ENCODE measurements at places on chromosomes 5 and 9.

- DNase-seq = no peak
Measured at GRCh38 chr5:138188626-138189025, 9.7 kb downstream of the KIF20A start.

GRCh38 chr5:177036443-177036842, 13.9 kb downstream of the ZNF346 start:
- DNase-seq = no peak

DNA sequence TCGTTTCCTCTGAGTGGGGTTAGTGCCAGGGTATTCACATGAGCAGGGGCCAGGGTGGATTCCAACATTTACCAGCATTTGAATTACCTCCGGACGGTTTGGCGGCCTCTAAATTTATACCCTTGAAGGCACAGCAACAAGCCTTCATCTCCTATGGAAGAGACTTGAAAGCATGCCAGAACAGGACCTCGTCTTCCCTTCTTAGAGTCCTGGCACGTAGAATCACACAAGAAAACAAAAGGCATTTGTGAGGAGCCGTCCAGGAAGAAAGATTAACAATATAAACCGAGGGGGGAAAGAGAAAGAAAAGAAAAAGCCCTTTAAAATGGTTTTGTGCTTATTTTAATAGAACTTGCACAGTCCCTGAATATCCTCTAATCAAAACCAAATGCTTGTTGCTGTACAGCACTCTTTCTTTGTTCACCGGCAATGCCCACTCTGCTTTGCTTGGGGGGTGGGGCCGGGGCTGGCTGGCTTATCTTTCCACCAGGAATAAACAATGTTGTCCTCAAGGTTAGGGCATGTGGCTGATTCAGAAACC, 575.8 kb upstream of the ZNF462 start:
- no peak for DNase-seq

GRCh38 chr5:5854087-5854486, 431.6 kb downstream of the ICE1 start:
- no peak for DNase-seq

DNA sequence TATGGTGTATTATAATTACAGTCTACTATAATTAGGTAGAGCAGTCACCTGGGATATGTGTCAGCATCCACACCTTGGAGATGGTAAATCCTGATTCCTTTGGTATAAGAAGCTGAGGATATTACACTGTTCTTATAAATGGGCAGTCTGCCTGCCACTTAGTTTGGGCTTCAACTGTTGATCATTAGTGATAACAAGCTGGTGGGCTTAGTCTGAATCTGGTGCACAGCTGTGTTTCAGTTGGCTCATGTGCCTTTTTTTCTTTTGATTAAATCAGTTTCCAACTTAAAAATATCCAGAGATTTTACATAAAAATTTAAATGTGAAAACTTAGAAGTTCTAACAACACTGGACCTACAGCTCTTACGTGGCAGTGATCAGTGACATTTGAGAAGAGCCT, 21.2 kb downstream of the LVRN start:
- no peak for DNase-seq

- no peak for DNase-seq
Measured at GRCh38 chr5:54540286-54540685, 22.7 kb downstream of the SNX18 start.

DNA sequence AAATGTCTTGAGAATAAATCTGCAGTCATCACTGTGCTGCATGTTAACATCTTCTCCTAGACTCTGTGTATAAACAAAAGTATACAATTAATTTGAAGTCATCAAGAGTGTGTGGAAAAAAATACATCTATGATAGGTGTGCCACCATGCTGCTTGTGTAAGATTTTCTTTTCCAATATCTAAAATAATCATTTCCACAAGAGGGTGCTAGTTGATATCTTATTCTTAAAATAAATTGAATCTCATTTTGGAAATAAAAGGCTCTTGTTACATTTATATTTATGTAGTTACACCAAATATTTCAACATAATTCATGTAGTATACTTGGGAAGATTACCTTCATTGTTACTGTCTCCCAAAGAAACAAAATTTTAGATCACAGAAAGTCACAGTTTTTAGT, 14.1 kb upstream of the MOCS2 start:
- peak; percentile 13 for DNase-seq

- DNase-seq = no peak
Measured at GRCh38 chr5:72245546-72245945, 74.5 kb downstream of the MRPS27 start.

- DNase-seq = no peak
Measured at GRCh38 chr5:141250576-141250975, 5.4 kb downstream of the PCDHB15 start.

DNA sequence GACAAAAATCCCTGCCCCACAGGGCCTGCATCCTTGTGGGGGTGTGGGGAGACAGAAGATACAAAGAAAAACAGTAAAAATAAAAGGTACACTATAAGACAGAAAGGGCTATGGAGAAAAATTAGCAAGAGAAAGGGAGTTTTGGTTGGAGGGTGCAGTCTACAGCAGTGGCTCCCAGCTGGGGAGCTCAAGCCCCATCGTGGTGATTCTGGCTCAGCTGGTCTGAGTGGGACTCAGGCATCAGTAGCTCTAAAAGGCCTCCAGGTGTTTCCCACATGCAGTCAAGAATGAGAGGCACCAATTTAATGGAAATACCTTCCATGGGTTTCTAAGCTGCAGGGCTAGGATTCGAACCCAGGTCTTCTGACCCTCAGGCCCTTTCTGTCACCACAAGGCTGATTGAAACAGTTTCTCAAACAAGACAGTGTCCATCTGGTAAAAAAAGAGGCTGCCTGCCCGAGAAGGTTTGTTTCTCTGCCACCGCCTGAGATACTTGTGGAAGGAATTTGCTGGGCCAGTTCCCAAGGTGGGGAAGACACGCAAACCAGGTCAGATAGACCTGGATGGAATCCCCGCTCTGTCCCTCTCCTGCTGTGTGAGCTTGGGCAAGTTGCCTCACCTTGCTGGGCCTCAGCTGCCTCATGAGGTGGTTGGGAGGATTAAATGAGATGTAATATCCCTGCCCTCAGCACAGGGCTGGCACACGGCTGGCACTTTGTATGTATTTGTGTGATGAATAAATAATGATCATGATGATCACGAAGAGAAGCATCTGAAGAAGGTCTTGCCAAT, 43.1 kb downstream of the COL27A1 start:
- no peak for DNase-seq

DNA sequence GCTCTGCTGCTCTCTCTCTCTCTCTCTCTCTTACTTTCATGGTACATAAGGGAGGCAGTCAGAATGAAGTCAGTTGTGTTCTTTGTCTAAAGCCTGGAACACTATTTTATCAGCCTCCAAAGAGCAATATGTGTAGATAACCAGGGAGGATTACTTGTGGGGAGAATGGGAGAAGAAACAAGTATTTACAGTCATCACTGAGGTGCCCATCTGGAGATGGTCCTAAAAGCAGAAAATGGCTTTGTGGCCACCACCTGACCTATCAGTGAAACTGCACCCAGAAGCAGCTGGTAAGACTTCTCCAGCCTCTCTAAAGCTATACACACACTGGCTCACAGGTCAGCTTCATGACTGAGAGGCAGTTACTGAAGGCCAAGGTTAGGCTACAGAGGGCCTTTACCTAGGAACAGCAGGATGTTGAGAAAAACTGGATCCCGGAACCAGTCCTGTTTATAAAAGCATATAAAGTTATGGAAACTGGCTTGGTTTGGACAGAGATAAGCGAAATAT, 75.1 kb downstream of the MRPS27 start:
- DNase-seq = peak; percentile 65

GRCh38 chr5:32207355-32207634, 33.2 kb upstream of the GOLPH3 start:
- DNase-seq = no peak

DNA sequence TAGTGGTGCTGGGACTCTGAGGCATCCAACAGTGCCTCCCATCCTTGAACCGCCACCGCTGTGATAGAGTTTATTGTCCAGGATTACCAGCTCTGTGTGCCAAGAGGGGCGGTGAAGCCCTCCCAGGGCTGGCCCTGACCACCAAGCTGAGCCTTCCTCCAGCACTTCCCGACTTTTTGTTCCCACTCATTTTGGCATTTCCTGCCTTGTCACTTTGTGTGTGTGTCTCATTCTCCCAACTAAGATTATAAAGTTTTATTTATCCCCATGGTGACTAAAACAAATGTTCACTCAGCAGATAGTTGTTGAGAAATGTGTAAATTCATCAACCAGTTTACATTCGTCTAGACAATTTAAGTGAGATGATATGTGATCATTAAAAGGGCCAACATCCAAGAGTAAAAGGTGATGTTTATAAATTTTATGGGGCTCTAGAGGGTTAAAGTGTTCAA, 2.5 kb downstream of the F2R start:
- DNase-seq = peak; percentile 84

DNA sequence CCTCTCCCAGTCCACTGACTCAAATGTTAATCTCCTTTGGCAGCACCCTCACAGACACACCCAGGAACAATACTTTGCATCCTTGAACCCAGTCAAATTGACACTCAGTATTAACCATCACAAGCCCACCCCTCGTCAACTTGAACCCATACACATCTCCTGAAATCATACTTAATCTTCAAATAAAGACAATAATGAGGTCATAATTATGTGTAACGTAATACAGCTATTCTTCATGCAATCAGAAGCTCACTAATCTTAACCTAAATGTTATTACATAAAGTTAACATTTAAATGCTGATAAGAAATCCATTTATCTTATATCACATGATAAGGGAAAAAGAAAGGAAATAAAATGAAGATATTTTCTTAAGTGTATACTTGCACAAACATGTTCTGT, 65.2 kb downstream of the PPIC start:
- DNase-seq = no peak

- DNase-seq = no peak
Measured at GRCh38 chr5:1292846-1293415, 1.9 kb downstream of the TERT start.

DNA sequence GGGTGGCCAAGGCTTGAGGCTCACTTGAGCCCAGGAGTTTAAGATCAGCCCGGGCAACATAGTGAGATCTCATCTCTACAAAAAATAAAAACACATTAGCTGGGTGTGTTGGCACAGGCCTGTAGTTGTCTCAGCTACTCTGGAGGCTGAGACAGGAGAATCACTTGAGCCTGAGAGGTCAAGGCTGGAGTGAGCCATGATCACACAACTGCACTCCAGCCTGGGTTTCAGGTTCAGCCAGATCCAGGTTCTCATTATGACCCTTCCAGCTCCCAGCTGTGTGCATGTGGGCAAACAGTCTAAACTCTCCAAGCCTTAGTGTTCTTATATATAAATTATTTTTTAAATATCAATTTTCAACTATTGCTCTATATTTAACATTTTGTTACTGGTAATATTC, 67.9 kb downstream of the ALDH7A1 start:
- no peak for DNase-seq

DNA sequence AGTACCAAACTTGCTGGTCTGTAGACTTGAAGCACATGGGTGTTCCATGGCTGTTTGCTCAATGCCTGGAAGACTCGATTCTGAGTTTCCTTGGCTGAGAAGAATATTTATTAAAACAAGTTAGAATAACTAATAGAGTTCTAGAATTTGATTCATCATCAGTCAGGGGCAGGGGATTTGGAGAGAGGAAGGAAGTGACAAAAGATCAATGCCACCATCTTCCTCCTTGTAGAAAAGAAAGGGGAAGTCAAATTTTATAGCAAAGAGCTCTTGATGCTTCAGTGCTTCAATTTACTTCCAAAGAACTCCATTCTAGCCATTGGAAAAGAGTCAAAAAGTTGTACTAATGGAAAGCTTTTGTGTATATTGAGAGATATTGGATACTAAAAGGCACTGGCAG, 236.3 kb downstream of the MCTP1 start:
- DNase-seq = no peak

DNA sequence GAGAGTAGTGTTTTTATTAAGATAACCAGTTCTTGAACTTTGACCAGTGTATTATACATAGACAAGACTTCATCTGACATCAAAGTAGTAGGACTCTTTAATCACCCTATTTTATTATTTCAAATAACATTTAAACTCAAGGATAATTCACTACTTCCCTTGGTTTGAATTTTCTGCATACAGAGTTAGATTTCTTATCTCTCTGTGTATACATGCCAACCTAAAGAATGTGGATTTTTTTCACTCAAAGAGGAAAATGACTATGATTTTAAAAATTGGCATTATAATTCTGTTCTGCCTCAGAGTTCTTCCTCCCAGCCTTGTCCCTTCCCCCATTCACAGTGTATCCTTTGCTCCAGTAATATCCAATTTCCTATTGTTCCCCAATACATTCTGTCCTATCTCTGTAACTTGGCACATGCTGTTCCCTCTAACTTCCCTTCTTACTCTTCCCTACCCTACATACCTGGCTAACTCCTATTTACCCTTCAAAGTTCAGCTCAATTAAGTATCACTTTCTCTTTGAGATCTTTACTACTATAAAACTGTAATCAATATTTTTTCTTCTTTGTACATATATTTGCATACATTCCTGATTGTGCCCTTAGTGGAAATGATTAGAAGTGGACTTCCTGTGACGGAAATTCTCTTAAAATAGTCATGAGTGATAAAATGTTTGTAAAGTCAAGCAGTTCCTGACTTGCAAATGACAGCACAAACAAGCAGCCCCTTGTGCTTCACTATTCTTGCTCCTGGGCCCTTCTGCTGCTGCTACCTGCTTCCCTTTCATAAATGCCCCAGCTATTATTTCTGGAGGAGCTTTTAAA, 38.1 kb upstream of the DENND4C start:
- DNase-seq = no peak

GRCh38 chr9:38683336-38683735, 36.6 kb downstream of the FAM240B start:
- peak; percentile 26 for DNase-seq

GRCh38 chr5:168851902-168852321, 272.7 kb upstream of the PANK3 start:
- DNase-seq = peak; percentile 49

- no peak for DNase-seq
Measured at GRCh38 chr5:2829239-2829638, 77.8 kb upstream of the IRX2 start.

GRCh38 chr5:128329386-128329939, 208.6 kb downstream of the FBN2 start:
- DNase-seq = no peak

GRCh38 chr9:38249587-38250210, 142.8 kb upstream of the ALDH1B1 start:
- DNase-seq = no peak

- no peak for DNase-seq
Measured at GRCh38 chr9:76572151-76572550, 113.2 kb downstream of the GCNT1 start.

GRCh38 chr5:31703757-31704156, 64.8 kb downstream of the PDZD2 start:
- no peak for DNase-seq

GRCh38 chr5:163532171-163533084, 27.0 kb downstream of the MAT2B start:
- no peak for DNase-seq

- peak; percentile 80 for DNase-seq
Measured at GRCh38 chr5:138905541-138905940, 30.4 kb upstream of the LRRTM2 start.

GRCh38 chr5:157387683-157388093, 72.3 kb upstream of the NIPAL4 start:
- peak; percentile 95 for DNase-seq

- no peak for DNase-seq
Measured at GRCh38 chr9:122239722-122240121, 11.0 kb upstream of the LHX6 start.

Measured in mesenchymal stem cell (in vitro differentiated cells and primary cell).